T follicular helper cell (primary cell): ENCODE measurements at places on chromosomes 16 and 17.

- DNase-seq, result no peak
Observed at GRCh38 chr17:46948544-46948943, 25.6 kb downstream of the GOSR2 start.

GRCh38 chr17:52465407-52465806 lies 306.9 kb upstream of the CA10 start:
- no peak for DNase-seq

DNA sequence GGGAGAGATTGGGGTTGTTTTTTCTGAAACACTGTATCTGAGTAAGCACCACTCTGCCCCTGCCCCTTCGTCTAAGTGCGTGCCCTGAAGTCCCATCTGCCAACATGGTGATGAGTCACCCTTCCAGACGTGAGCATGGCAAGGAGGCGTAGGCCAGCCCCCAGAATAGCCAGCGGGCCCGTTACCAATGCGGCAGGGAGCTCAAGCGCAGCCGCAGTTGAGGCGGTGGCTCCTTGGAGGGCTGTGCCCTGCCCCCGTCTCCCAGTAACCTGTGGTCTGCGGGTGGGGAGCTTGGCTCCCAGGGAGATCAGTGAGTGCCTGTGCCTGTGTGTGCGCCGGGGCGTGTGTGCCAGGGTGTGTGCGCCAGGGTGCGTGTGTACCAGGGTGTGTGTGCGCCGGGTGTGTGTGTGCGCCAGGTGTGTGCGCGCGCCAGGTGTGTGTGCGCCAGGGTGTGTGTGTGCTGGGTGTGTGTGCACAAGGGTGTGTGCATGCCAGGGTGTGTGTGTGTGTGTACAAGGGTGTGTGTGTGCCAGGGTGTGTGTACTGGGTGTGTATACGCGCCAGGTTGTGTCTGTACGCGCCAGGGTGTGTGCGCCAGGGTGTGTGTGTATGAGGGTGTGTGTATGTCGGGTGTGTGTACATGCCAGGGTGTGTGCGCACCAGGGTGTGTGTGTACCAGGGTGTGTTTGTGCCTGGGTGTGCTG lies 98.6 kb upstream of the CHMP6 start:
- peak; percentile 15 for DNase-seq

DNA sequence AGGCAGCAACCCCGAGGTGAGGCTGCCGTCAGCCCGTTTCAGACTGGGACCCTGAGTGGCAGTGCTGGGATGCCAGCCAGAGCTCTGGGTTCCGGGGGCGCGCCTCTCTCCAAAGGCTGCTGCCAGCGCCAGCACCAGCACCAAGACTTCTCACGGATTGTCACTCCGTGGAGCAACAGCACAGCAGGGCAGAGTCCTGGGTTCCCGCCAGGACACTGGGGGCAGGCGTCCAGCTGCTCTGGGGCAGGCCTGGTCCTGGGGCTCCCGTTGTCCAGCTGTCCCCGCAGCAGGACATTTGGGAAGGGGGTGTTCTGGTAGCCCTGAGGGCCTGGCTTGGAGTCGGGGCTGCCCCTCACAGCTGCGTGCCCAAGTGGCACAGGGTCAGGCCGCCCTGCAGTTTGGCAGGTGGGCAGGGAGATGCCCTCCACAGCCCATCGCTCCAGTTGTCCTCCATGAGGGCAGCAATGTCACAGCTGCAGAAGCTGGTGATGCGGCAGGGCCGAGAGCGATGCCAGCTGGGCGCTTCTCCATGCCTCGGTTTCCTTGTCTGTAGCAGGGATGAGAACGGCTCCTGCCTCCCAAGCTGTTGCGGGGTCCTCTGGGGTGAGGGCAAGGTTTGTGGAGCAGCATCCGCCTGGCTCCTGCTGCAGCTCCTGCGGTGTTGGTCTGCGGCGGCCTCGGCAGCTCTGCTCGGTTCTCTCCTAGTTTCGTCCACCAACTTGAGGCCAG lies 137.3 kb upstream of the CIBAR2 start:
- no peak for DNase-seq

GRCh38 chr17:77827511-77827910 lies 131.0 kb upstream of the TNRC6C start:
- no peak for DNase-seq

DNA sequence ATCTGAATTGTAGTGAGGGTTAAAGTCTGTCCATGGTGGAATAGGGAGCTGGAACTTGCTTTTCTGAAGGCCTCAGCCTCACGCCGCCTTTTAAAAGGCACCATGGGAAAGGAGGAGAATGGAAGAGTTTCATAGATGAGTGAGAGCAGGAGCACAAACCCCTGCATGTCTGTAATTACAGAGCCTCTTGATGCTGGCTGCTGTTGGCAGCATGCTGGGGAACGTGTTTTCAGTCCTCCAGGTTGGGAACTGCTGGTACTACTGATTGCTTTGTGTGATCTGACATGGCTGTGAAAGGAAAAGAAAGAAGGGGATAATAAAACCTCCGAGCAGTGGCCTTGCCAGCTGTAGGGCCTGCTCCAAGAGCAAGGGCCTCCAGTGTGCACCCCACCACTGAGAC lies 16.8 kb upstream of the DYNLL2 start:
- DNase-seq, result no peak

DNA sequence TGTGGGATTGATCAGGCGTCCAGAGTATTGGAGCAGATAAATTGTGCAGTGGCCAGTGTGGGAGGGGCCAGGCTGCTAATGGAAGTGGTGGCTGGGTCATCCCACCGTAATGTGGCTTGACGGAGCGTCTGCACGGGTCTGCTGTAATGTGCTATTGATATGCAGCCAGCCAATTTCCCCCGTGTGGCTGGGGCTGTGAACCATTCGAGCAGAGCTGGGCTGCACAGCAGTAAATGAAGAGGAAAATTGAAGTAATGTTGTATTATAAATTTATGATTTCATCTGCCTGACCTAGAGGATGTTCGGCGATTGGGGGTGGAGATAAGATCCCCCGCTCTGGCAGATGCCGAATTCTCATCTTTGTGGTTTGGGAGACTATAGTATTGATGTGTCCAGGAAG lies 121.5 kb downstream of the CCDC182 start:
- no peak for DNase-seq

DNA sequence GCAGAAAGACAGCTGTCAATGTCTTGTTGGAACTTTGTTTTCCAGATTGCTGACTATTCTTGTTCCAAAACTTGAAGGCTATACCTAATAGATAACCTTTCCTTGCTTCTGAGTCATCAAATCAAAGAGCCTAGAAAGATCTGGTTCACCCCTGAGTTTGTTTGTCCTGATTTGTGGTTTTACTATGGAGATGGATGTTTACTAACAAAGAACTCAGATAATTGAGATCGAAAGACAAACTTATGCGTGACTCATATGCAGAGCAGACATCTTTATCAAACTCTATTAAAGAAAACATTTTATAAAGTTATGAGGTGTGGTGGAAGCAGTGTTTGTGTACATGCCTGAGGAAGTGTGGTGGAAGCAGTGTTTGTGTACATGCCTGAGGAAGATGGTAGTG lies 311.1 kb upstream of the TBX2 start:
- no peak for DNase-seq

GRCh38 chr17:64196601-64197000 lies 66.5 kb downstream of the TEX2 start:
- DNase-seq, result no peak

DNA sequence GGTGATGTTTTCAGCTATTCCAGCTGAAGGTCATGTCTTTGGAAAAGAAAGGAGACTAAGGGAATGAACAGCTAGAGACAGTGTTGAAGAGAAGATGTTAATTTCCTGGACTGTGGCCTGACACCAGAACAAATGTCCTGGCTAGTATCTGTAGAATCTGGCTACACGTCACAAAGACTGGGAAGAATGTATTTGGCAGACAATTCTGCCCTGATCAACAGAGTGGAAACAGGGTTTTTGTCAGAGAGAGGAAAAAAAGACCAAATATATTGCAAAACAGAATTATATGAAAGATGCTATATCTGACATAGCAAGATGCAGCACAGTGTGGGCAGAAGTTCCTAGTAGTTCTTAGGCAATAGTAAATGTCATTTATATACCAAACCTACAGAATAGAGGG lies 17.0 kb upstream of the ANKFN1 start:
- no peak for DNase-seq

GRCh38 chr17:67637901-67638641 lies 79.7 kb upstream of the NOL11 start:
- DNase-seq, result no peak

GRCh38 chr16:1337486-1337885 lies 4.0 kb downstream of the BAIAP3 start:
- no peak for DNase-seq

GRCh38 chr17:56593646-56594319 lies at the start of gene NOG:
Gene NOG (plus strand): TSS chr17:56593699. CDS start chr17:56594224, 525 bp downstream.
- peak; percentile 9 for DNase-seq

GRCh38 chr16:6111390-6111789 lies 1013.8 kb upstream of the EEF2KMT start:
- no peak for DNase-seq

DNA sequence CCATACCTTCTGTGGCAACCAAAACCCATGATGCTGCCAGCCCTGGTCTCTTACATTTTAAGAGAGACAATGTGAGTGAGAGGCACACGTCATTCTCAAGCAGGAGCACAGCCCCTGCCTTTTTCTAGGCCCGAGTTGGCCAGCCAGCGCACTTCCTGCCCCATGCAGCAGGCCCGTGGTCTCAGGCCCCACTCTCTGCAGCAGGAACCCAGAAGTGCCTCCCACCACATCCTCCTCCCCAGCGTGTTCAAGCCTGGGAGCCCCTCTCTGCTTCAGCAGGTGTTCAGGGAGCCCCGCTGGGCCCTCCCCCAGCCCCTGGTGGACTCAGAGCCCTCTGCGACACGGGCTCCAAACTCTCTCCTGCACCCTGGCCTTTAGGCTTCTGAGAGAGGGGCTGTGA lies 30.5 kb downstream of the ITGAE start:
- DNase-seq, result no peak

DNA sequence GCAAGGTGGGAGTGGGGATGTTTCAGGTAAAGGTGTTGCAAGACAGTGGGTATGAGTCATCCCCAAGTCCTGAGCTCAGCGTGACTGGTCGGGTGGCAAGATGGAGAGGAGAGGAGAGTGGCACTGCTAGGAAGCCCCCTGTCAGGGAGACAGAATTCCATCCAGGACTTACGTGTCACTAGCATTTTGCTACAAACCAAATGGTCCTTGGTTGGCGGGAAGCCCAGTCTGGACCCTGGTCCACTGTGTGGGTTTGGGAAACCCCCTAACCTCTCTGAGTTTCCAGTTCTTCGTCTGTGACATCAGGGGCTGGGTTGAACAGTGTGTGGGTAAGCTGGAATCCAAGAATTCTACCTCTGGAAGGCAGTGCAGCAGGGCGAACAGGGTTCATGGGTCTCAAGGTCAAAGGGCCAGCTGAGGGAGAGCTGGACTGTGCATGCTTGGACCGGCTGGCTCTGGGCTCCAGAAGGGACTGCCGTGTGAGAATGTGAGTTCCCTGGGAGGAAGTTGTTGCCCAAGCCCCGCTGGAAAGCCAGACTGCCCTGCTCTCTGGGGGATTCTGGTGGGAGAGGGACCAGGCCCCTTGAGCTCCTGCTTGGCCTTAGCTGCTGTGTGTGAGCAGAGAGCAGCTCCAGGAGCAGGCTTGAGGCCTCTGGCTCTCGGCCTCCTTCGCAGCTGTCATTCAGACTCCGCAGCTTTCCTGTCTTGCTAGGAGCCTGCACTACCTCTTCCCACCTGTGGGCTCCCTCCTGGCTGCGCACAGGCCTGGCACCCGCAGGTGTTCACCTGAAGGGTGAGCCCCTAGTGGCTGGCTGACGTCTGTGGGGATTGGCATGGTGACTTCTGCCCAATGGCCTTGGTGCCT lies 84.6 kb downstream of the NT5M start:
- DNase-seq, result no peak

DNA sequence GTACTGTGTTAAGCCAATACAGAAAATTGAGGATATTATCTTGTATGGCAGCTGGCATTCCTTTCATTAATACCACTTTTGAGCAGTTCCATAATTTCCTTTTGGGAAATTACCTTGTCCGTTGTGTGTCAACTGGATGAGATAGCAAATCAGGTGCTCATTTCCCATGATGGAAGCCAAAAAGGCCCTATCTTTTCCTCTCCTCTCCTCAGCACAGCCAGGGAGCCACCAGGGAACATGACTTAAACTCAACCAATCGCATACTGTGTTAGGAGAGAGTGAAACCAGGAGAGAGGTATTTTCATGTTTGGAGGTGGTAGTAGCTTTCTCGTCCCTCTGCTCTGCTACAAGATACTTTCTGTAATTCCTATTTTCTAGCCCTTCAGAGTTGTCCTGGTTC lies 96.1 kb upstream of the TOX3 start:
- DNase-seq, result no peak

- DNase-seq, result no peak
Observed at GRCh38 chr16:82758406-82758805, 131.6 kb downstream of the CDH13 start.

DNA sequence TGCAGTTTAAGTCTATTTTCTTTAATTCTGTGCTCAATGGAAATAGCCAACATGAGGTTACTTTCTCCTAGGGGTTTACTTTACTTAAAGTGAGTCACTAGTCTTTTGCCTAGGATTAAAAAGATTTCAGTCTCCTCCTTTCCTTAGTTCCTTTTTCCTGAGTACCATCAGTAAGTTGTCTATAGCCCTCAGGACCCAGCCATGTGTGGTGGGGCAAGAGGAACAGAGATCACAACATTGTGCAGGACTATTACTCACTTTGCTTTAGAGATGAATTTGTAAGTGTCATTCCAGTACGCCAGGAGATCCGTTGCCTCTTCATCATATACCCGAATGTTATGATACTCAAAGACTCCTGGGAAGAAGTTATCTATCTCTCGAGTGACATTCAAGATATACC lies 27.7 kb upstream of the CORO6 start:
- no peak for DNase-seq

- no peak for DNase-seq
Observed at GRCh38 chr17:36934144-36934691, 3.1 kb upstream of the LHX1 start.

- no peak for DNase-seq
Observed at GRCh38 chr17:75625813-75626486, 7.3 kb upstream of the SMIM5 start.

GRCh38 chr17:27233776-27234175 lies 60.1 kb upstream of the WSB1 start:
- DNase-seq, result no peak

- DNase-seq, result no peak
Observed at GRCh38 chr16:50480206-50480605, 68.0 kb upstream of the NKD1 start.
